Activated CD8-positive, alpha-beta T cell treated with anti-CD3 and anti-CD28 coated beads for 36 hours (primary cell): ENCODE measurements at places on chromosomes 7 and 10.

DNA sequence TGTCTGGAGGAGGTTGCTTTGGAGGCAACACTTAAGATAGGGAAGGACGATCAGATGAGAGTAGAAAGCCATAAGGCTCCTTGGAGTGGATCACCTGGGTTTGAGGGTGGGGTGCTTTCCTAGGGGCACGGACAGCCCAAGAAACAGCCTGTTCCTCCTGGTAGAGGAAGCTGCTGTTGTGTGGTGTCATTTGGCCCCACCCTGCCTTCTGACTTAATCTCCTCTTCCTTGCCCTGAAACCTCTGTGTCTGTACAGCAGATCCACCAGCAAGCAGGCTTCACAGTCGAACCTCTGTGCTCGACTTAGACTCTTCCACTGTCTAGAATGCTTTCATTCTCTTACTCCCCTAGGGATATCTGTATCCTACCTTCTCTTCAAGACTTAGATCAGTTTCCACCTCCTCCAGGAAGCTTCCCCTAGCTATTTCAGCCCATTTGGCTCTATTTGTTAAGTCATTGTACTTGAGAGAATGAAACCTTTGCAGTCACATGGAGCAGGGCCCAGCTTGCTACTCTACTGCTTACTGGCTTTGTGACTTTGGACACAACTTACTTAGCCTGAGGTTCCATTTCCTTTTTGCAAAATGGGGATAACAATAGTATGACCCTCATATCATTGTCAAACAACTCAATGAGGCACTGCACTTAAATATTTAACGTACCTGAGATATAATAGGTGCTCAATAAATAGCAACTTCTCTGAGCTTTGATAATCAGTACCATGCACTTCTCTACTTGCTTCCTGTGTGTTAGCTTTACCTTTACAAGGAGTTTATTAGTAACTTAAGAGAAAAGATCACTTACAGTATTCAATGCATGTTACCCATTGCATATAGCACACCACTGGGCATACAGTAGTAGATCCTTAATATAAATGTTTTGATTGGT lies 5.0 kb downstream of the MXI1 start:
- DNase-seq = peak; percentile 57

- DNase-seq = peak; percentile 31
Measured at GRCh38 chr7:144738708-144739314, 97.0 kb downstream of the TPK1 start.

- no peak for DNase-seq
Measured at GRCh38 chr10:80184291-80184690, 21.0 kb downstream of the ANXA11 start.

DNA sequence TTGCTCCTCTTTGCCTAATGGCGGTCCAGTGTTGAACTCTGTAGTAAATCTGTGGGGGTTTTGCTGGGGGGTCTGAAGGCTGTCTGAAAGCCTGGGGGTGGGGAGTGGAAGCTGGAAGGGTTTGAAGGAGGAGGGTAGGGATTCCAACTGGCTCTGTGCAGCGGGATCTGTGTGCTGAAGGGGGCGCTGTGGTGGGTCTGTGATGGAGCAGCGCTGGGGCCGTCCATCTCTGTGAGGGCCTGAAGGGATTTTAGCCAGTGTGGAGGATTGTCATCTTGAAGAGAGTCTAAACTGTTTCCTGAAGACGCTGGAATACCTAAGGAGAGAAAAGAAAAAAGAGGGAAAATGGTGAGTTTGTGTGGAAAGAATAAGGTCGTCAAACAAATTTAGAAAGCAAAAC lies 129.2 kb downstream of the STRA8 start:
- no peak for DNase-seq

DNA sequence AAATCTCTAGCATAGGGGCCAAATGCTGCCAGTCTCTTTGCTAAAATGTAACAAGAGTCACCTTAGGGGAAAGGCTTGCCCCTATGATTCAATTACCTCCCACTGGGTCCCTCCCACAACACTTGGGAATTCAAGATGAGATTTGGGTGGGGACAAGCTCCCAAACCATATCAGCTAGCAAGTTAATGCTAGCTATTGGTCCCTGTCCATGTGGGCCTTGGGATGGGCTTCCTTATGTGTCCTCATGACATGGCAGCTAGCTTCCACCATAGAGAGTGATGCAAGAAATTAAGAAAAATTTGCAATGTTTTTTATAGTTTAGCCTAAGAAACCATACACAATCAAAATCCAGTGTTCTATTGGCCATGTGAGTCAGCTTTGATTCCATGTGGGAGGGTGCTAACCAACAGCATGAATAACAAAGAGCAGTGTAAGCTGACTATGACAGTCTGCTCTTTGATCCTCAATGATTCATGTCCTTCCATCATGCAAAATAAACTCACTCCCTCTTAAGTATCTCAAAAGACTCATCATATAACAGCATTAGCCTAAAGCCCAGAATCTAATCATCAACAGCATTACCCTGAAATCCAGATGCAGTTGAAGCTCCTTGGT lies 21.7 kb upstream of the ZNF365 start:
- peak; percentile 53 for DNase-seq

DNA sequence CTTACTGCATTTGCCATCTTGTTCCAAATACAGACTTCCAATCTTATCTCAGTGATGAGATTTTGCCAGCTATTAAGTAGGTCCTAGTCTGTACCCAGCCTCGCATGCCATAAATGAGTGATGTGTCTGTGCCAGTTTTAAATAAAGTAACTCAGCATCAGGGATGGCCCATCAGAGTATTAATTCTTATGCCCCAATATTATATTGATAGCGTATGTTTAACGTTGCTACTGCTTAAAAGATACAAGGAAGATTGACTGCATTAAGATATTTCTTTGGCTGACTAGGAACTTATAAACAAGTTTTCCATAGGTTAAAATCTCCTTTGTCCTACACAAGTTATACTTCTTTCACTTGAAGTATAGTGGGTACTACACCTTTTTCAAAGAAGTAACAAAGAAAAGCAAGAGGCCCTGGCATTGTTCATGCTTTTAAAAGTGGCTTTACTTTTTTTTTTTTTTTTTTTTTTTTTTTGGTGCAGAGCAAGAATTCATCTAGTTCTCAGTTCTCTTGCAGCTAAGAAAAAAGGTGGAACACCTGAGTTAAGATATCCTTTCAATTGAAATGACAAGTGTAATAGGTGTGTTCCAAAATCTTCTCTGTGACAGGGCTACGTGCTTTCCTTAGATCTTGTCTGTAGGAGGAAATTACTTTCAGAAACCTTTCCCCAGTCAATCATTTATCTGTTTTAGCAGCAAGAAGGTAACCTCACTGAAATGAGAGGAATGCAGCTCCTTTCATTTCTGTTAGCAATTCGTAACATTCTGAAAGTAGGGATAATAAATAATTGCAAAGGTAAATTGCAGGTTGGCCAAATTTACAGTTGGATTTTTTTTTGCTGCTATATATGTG lies 245.0 kb downstream of the CELF2 start:
- DNase-seq = no peak

DNA sequence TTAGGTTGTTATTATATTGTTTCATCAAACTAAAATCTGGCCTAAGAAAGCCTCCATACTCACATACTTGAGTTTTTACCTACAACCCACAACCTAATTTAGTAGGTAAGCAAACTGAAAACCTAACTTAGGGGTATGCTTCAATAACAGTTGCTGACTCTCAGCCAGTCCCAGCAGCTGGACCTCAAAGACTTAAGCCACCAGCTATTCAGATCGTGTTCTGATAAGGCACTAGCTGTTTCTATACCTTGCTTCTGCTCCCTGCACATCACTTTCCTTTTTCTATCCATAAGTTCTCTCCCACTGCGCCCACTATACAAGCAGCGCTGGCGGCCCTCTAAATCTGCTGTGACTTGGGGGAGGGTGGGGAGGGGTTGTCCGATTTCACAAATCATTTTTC lies 42.3 kb downstream of the SUGCT start:
- DNase-seq = no peak
